ENCODE measurements at places on chromosomes 3 and 15.
A peak's percentile ranks its signal among the peaks of the same experiment; 100 is the strongest.

DNA sequence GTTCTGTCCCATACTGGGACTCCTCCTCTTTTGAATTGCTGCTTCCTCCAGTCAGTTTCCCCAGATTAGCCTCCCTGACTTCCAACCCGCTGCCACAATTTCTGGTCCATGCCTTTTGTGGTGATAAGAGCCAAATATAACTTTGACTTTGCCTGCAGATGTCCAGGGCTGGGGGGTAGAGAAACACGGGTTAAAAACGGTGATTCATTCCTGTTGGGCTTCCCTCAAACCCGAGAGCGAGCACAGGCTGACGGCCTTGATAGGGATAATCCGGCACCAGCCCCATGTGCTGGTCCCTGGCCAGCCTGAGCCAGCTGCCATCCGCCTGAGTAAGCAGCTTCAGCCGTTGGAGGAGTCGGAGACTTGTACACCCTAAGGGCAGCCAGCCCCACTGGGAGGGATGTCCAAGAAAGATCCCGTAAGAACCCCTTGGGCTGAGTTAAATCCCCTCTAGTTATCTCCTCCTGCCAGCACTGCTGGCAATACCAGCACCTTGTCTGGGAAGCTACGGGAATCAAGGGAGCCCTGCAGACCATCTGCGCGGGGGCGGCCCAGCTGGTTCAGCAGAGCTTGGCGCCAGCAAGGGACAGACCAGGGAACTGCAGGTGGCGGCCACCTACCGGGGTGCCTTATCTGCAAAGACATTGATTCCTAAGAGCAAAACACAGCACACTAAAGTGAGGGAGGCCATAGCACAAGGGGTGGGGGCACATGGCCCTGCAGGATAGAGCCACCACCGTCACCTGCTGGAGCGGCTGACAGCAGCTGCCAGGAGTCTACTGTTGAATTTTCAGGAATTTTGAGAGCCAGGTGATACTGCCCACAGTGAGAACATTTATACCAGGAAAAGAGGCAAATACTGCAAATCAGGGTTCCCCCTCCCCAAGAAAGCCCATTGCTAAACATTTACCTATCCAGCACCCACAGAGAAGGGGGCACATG lies 18.1 kb downstream of the CSPG4 start:
- no peak for DNase-seq

GRCh38 chr3:192422321-192422996 lies 304.9 kb downstream of the FGF12 start:
- DNase-seq: no peak

- no peak for DNase-seq
Measured at GRCh38 chr3:194022052-194022451, 113.9 kb upstream of the HES1 start.

DNA sequence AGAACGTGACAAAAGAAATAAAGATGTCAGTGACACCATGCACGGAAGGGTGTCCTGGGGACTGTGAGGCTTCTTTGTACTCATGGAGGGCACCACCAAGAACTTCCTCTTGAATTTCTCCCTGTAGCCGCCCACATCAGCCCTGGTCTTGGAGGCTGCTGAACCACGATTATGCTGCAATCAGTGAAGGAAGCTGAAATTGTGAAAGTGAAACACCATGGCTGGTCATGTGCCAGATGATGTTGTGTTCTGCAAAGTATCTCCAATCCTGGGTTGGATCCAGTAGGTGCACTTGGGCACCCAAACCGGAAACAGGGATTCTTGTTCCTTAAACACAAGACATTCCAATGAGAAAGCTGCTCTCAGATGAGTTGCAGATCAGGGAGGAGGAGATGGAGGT lies 104.4 kb upstream of the GOLGA6L6 start:
- DNase-seq: peak; percentile 17

DNA sequence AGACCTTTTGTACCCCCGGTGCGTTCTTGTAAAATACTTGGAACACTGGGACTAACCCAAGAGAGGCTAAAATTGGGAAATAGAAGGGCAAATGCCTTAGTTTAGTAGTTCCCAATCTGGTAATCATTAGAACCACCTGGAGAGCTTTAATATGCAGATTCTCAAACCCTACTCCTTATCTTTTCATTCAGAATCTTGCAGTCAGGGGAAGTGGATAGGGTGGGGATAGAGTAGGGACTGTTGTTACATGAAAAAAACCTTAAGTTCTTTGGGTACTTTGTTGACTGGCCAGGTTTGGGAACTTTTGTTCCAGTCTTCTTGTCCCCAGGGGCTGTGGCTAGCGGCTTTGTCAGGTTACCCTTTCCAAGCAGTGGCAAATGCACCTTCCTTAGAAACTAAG lies 15.9 kb downstream of the MAPKBP1 start:
- DNase-seq: no peak

GRCh38 chr3:67897351-67898336 lies 243.2 kb upstream of the SUCLG2 start:
- DNase-seq: no peak

- no peak for DNase-seq
Measured at GRCh38 chr3:30511524-30512251, 94.7 kb upstream of the TGFBR2 start.

- no peak for DNase-seq
Measured at GRCh38 chr3:108406661-108407206, 103.7 kb downstream of the MYH15 start.

DNA sequence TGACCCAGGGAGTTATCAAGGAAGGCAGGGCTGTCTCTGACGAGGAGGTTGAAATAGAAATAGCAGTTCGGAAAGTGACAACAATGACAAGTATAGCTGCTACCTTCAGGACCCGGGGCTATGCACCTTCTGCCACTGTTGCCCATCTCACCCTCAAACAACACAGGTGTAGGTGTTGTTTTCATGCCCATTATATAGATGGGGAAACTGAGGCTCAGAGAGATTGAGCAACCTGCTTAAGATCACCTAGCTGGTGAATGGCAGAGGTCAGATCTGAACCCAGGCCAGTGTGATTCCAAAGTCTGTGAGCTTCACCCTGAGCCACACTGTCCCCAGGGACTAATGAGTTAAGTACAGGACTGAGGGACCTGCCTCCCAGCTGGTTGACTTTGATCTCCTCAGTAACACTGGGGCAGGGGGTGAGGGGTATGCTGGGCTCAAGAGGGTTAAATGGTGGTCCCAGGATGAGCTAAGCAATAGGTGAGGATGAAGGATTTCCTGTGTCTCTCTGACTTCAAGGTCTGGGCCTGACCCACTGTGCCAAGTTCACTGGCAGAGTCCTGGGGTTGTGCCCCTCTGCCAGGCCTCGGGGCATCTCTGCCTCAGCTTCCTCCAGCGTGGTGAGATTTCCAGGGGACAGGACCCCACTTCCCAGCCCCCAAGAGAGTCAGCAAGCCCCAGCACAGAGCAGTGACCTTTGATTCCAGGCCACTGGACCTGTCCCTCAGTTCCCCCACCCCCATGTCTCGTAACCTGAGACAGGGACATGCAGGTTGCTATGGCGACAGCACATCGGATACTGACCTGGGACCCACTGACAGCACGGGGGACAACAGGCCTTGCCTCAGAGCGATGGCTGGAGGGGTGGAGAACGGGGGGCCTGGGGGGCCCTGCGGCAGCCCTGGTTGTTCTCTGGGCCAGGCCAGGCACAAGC lies 35.0 kb downstream of the ATP2B2 start:
- DNase-seq: no peak

DNA sequence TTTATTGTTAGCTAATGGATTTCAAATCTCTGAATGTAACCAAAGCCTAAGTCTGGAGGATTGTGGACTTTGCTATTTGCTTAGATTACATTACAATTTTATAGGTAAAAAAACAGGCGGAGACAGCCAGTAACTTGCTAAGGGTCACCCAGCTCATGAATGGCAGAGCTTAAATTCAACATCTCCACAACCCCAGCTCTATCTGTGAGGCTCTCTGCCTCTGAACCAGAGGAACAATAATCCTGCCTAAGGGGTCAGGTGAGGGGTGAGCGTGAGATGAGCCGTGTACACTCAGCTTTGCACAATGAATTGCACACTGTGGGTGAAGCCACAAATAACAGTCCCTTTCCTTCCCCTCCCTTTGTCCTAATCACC lies 69.8 kb upstream of the SPATA12 start:
- no peak for DNase-seq
